ENCODE measurements at places on chromosomes 4 and X.
A peak's percentile ranks its signal among the peaks of the same experiment; 100 is the strongest.

DNA sequence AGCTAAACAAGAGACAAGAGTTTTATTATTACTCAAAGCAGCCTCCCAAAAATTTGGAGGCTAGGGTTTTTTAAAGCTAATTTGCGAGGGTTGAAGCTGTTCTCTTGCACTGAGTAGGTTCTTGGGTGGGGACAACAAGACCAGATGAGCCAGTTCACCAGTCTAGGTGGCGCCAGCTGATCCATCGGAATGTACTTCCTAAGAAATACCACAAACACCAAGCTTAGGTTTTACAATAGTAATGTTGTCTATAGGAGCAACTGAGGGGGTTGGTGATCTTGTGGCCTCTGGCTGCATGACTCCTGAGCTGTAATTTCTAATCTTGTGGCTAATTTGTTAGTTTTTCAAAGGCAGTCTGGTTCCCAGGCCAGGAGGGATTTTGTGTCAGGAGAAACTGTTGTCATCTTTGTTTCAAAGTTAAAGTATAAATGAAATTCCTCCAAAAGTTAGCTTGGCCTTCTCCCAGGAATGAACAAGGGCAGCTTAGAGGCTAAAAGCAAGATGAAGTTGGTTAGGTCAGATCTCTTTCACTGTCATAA lies 130.6 kb downstream of the SLC7A11 start:
- no peak for DNase-seq

DNA sequence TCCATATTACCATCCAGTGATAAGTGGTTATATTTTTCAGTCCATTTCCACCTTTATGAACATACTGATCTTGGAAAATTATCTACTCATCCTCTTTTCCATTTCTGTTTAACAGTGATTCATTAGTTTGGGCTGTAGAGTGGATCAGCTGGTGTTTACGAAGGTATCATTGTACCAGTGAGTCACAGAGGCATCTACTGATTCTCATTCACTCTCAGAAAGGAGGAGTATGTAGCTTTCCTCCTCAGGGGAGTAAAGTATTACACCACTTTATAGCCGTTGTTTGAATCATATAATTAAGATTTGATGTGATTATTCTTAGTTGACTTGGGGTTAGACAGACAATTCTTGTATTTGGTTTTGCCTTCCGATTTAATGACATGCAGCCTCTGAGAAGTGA lies 74.7 kb downstream of the GALNT7 start:
- no peak for DNase-seq

GRCh38 chrX:119017077-119017476 lies 42.7 kb downstream of the LONRF3 start:
- no peak for DNase-seq

GRCh38 chr4:78059524-78059889 lies 2.4 kb downstream of the FRAS1 start:
- peak; percentile 88 for DNase-seq

DNA sequence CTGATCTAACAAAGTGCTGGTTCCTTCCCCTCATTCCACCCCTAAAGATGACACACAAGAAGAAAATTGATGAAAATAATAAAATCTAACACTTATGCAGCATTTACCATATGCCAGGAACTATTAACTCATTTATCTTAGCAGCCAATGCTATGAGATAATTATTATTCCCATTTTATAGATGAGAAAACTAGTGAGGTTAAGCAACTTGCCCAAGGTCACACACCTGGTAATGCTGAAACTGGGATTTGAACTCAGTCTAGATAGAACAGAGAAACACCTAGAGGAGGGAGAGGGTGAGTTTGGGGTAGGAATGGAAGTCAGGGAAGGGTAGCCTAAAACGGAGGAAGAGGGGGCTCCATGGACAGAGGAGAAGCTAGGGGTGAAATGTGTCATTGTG lies 18.6 kb downstream of the RBMX start:
- no peak for DNase-seq

- DNase-seq: no peak
Observed at GRCh38 chr4:36213977-36214376, 30.3 kb downstream of the ARAP2 start.

- DNase-seq: no peak
Observed at GRCh38 chrX:112368371-112368770, 285.8 kb upstream of the TRPC5 start.

DNA sequence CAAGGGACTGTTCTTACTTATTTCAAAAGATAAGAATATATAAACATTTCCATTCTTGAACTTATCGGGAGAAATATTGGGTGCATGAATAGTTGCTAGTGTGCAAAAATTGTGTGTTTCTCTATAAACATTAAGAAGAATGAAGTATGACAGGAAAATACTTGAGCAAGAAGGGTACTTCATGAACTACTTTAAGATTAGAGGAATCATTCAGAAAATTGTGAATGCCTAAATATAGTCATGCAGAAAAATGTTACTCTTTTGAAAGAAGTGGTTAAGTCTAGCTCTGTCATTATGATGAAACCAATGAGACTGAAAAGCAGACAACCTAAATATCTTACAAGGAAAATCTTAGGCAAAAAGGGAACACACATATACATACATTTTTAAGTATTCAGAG lies 207.8 kb upstream of the PCDH18 start:
- no peak for DNase-seq

DNA sequence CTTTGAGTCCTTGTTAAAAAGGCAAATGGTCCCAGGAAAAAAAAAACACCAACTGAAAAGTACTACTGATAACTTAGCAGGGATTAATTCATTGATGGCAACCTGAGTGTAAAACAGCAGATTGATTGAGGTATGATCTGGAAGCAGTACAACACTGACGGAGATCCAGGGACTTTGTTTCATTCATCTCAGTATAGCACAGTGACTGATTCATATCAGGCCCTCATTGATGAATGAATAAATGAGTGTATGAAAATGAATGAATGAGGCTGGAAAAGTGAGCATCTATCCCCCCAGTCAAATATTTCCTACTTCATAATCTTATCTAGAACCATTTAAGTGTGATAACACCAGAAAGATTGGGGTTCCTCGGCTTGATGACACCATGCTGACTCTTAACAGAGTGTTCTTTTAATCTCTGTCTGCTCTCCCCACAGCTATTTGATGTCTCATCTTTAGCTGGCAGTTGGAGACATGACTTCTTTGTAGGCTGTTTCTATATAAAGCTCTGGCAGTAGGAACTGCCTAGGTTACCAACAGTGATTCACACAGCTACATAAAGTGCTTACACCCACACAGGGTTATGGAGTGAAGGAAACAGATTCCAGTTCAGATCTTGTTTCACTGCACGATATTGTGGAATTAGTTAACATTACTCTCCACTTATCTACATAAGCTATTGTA lies 18.6 kb upstream of the RNF128 start:
- no peak for DNase-seq

All from iPS DF 6.9 (cell line).